Sigmoid colon (tissue), 7 donors: ENCODE measurements at places on chromosomes 3 and 15. TPM values are rescaled to one million over a fixed set of nuclear protein-coding genes. Genes with fewer than 3 reads are reported as not detected.
A peak's percentile ranks its signal among the peaks of the same experiment; 100 is the strongest.

The SLC24A5 gene
- polyA plus RNA-seq = not detected

- no peak for DNase-seq
These were observed 146.7 kb downstream of the NR2E3 start for GRCh38 chr15:71957026-71957425.

DNA sequence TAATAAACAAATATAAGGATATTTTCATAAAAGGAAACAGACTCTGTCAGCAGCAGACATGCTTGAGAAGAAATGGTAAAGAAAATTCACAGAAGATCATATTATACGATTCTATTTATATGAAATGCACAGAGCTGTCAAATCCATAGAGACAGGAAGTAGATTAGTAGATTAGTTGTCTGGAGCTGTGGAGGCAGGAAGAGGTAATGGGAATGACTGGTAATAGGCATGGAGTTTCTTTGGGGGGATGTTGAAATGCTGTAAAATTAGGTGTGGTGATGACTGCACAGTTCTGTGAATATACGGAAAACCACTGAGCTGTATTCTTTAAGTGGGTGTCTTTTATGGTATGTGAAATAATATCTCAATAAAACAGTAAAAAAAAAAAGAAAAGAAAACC lies 35.3 kb downstream of the CEP152 start:
- DNase-seq = no peak

The HESX1 gene
- polyA plus RNA-seq = not detected

The ISG20 gene
- polyA plus RNA-seq = 70.9 TPM

The POLR2H gene
- 162 TPM for polyA plus RNA-seq

GRCh38 chr3:172559020-172559419 lies 35.8 kb upstream of the TNFSF10 start:
- peak; percentile 70 for DNase-seq

DNA sequence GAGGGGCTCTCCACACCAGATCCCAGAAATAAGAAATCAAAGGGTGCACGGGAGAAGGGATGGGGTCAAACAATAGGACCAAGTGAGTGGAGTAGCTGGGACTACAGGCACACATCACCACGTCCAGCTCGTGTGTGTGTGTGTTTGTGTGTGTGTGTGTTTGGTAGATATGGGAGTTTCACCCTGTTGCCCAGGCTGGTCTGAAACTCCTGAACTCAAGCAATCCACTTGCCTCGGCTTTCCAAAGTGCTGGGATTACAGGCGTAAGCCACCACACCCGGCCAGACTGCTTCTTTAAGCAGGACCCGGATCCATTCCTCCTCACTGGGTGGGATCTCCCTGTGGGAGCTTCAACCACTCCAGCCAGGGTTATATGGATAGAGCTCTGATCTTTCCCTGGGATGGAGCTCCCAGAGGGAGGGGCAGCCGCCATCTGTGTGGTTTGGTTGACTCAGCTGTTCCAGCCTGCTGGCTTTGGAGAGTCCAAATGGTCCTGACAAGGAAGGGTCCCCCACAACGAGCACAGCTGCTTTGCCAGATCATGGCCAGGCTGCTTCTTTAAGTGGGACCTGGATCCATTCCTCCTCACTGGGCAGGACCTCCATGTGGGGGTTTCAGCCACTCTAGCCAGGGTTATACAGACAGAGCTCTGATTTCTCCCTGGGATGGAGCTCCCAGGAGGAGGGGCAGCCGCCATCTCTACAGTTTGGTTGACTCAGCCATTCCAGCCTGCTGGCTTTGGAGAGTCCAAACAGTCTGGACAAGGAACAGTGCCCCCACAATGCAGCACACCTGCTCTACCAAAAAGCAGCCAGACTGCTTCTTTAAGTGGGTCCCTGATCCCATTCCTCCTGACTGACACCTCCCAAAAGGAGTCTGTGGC lies 9.1 kb upstream of the AVEN start:
- DNase-seq = no peak

DNA sequence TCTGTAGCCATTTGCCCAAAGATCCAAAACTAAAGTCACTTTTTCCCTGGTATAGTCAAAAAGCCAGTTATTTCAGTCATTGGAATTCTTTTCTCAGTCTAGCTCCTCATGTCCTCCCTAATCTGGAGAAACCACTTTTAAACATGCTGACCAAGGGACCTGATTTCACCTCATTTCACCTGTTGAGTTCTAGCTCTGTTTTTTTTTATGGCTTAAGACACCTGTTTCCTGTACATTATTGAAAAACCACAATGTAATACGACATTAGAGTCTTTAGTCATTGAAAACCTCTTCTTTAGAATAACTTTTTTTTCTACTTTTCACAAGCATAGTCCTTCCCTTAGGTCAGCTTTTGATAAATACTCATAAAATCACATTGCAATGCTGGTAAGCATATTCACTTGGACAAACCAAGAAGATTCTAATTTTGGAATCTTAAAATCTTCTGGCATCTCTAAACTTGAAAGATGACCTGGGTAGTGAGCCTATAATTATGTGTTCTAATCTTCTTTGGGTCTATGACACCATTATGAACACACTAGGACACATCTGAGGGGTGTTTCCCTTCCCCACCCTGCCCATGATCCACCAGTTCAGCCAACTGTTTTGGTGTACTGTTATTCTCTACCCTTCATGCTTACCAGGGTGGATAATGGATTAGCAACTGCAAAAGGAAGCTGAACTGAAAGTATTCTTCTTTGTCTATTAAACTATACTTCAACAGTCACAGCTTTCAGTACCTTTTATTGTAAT lies 103.5 kb upstream of the FXR1 start:
- DNase-seq = no peak

The IL12A gene
- polyA plus RNA-seq = not detected
